GM19239 (cell line): ENCODE measurements at places on chromosomes 5 and 9.

- no peak for DNase-seq
Measured at GRCh38 chr5:124935065-124935464, 188.6 kb upstream of the ZNF608 start.

GRCh38 chr9:69120380-69121154 lies 53.5 kb upstream of the TJP2 start:
- DNase-seq = peak; percentile 51

GRCh38 chr5:173907686-173908371 lies 19.7 kb downstream of the CPEB4 start:
- DNase-seq = no peak

GRCh38 chr9:135400496-135400895 lies 79.1 kb upstream of the PPP1R26 start:
- DNase-seq = no peak

DNA sequence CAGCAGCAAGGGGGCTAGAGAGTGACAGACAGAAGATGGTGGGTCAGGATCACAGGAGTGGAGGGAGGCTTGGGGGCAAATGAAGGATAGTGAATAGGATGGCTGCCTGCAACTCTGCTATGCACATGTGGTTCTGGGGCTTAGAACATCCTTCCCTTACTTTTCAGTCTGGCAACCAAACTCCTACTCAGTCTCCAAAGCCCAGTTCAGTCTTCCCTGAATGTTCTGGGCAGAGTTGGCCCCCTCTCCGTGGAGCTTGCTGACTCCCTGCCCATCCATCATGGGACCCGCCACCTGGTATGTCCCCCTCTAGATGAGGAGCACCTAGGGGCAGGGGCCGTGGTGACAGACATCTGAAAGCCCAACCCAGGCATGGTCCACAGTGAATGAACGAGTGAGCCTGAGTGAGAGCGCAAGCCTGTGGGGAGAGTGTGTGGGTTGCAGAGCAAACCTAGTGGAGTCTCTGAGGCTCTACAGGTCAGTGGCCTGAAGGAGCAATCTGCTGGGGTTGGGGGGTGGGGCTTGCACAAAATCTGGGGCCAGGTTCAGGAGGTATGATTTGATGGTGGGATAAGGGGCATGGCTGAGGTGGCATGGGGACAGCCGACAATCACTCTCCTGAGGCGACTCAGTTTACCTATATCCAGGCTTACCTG lies 180.6 kb downstream of the FGF18 start:
- DNase-seq = no peak

DNA sequence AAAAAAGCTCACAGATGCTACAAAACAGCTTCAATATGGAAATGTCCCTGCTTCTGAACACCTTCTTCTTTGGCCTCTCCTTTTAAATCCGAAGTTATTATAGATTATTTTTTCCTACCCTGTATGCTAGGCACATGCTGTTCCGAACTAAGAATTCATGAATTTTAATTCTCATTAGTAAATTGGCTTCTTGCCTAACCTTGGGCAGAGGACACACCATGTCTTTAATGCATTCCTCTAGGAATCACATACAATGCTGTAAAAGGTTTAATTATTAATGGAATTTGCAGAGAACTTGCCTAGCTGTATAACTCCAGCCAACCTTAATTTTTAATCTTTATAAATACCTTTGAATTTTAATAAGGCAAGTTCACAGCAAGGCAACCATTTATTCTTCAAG lies 234.4 kb downstream of the NTRK2 start:
- no peak for DNase-seq

DNA sequence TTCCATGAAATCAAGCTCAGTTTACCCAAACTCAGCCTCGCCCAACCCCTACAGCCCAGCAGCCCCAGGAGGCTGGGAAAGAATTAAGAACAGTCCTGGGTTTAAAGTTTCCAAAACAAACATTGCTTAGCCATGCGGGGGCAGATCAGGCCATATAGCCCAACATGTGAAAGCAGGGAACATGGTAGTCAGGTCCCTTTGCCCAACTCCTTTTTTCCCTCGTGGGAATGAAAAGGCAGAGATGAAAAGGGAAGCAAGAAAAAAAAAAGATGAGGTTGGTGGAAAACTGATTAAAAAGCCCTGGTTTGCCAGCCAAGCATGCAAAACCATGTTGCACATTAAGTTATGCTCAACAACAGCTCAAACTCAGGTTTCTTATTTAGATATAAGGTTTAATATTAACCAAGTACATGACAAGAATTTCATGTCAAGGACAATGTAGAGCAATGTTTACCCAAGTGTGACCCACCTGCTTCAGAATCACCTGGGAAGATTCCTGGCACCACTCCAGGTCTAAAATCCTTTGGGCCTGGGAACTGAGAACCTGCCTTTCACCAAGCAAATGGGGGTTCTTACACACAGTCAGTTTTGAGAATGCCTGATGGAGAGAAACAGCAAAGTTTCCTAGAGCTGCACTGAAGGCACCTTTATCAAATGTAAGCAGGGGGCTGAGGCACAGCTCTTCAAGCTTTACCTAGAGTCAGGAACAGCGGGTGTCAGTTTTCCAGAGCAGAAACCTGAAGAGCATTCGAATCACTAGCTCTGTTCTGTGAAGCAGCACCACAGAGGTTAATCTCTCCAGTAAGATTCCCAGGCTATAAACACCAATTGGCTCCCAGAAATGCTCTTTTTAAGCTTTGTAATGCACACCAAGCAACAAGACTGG lies 1.7 kb downstream of the FREM1 start:
- no peak for DNase-seq

DNA sequence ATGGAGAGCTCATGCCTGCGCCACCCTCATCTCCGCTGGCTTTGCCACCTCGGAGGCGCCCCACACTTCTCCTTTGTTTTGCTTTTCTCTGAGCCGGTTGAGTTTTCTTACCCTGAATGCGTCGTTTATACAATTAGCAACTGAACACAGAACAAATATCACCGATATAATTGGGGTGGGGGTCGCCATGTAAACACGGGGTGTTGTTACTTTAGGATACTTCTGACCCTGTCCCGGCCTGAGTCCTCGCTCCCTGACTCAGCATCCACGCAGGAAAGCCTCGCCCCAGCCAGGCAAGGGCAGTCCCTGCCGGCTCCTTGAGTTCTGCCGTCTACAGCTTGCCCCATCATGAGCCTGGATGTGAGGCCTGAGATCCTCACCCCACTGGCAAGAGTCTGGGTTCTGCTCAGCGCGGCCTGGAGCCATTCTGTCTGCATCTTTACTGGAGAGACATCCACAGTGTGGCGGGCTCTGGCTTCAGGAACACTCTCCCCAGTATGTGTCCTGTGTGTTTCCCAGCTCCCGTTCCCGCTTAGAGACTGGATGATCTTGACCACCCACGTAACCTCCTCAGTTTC lies 5.5 kb downstream of the NKX2-5 start:
- DNase-seq = no peak

DNA sequence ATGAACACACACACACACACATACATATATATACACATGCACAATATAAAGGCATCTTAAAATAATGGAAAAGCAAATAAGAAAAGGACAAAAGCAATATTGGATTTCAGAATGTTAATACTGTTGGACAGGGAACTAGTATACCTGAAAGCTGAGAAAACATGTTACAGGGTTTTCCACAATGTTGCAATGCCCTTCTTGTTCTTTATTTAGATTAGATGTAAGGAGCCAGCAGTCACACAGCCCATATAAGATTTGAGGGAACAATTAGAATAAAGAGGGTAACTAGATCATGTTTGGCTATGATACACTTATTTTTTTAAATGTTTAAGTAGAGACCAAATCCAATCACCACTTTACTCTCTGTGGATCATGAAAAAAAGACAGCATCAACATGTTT lies 61.7 kb downstream of the SH3TC2 start:
- DNase-seq = no peak

DNA sequence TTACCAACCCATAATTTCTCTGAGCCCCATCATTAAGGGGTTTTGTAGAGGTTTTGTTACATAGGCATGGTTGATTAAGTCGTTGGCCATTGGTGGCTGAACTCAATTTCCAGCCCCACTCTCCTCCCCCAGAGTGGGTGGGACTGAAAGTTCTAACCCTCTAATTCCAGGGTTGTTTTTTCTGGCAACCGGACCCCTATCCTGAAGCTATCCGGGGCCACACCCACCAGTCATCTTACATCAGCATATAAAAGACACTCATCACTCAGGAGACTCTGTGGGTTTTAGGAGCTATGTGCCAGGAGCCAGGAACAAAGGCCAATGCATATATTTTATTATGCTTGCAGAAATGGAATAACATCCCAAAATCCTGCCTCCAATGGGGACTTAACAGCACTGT lies 186.0 kb downstream of the NXNL2 start:
- DNase-seq = no peak

- DNase-seq = no peak
Measured at GRCh38 chr5:157817387-157817702, 41.6 kb downstream of the CLINT1 start.

GRCh38 chr9:13424204-13424603 lies 144.7 kb upstream of the MPDZ start:
- no peak for DNase-seq

DNA sequence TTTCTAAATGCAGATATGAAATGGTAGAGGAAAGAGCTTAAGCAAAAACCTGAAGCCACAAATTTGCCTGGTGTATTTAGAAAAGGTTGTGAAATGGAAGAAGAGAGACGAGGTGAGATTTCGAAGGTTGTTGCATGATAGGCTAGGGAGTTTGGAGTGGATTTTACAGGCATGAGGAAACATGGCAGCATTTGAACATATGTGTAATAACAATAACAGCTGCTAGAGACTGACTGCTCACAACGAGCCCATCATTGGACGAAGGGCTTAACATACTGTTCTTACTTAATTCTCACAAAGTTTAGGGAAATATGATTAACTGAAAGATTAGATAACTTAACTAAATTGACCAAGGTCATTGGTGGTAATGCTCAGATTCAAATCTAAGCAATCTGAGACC lies 108.1 kb downstream of the JAKMIP2 start:
- DNase-seq = no peak

DNA sequence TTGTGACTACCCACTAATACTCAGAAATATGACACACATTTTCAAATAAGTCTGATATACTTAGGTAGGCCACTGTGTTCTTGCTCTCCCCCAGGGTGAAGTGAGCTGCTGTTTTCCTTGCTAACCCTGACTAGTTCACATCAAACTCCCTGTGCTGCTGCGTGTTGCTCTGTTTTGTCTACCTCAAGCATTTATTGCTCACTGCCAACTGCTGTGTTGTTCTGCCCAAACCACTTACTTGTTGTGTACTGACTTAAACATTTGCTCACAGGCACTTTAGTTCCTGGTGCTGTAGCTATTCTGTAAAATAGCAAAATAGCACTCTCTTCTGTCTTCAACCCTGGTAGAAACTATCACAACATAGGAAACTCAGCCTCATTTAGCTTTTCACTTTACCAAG lies 255.7 kb downstream of the HCN1 start:
- DNase-seq = no peak

- DNase-seq = no peak
Measured at GRCh38 chr5:141931694-141932093, 8.0 kb downstream of the DELE1 start.

- no peak for DNase-seq
Measured at GRCh38 chr5:180607861-180608571, 16.7 kb upstream of the SCGB3A1 start.

DNA sequence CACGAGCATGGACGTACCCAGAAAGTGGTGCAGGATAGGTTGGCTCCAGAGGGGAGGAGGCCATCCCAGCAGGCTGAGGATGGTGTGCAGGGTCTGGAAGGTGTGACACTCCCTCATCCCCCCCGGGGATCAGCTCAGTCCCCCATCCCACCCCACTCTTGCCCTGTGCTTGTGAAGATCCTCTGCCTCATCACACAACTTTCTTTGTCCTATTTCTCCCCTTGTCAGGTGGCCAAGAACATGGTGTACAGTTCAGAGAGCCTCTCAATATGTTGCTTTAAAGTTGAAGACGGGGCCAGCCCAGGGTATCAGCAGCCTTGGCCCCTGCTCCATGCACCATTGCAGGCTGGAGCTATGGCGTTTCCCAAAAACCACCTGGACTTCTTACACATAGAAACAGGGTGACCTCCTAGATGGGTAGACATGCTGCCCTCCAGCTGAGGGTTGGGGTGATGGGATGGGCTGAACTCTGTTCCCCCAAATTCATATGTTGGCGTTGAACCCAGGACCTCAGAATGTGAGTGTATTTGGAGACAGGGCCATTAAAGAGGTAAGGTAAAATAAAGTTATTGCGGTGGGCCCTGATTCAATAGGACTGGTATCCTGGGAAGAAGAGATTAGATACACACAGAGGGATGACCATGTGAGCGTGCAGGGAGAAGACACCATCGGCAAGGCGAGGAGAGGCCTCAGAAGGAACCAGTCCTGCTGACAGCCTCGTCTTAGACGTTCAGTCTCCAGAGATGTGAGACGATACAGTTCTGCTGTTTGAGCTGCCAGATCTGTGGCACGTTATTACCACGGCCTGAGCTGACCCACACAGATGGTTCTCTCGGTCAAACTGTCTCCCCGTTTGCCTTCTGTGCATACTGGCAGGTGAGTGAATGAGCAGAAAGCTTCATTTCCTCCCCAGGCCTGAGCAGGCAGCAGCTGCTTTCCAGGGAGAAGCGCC lies 272.5 kb downstream of the GADD45G start:
- no peak for DNase-seq

GRCh38 chr9:34686732-34687131 lies 4.3 kb downstream of the CCL19 start:
- DNase-seq = no peak

DNA sequence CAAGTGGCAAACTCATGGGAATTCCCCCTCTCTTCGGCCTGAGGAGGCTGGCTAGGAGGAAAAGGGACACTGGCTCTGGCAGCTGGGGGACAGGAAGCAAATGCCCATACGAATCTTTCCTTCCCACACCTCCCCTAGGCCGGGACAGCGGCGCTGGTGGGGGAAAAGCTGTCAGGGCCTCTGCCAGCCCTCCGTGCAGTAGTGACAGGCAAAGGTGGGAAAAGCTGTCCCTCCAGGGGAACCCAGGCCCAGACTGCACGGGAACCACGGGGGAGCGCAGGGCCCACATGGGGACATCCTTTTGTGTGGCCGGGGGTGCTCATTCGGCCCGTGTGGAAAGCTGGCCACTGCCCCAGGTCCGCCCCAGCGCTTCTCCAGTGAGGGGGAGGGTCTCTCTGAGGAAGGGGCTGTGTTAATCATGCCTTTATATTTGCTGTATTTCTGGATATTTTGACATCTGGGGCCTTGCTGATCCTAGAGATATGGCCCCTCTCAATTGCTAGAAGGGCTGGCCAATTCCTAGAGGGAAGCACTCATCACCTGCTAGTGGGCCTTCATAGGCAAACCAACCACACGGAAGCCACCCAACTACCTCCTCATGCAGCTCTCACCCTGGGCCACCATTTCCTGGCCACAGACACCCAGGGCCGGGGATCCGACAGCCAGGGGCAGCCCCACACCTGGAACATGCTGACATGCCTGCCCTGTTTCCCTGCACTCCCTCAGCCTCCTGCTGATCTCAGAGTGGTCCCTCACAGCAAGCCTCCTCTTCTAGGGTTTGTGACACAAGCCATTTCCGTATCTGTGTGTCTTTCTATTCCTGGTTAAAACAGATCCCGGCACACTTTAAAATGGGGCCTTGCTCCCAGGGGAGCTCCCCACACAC lies 138.8 kb downstream of the ROR2 start:
- DNase-seq = no peak

GRCh38 chr5:161258438-161258837 lies 288.1 kb downstream of the GABRB2 start:
- DNase-seq = no peak
